ENCODE measurements at places on chromosomes 1 and 21.

DNA sequence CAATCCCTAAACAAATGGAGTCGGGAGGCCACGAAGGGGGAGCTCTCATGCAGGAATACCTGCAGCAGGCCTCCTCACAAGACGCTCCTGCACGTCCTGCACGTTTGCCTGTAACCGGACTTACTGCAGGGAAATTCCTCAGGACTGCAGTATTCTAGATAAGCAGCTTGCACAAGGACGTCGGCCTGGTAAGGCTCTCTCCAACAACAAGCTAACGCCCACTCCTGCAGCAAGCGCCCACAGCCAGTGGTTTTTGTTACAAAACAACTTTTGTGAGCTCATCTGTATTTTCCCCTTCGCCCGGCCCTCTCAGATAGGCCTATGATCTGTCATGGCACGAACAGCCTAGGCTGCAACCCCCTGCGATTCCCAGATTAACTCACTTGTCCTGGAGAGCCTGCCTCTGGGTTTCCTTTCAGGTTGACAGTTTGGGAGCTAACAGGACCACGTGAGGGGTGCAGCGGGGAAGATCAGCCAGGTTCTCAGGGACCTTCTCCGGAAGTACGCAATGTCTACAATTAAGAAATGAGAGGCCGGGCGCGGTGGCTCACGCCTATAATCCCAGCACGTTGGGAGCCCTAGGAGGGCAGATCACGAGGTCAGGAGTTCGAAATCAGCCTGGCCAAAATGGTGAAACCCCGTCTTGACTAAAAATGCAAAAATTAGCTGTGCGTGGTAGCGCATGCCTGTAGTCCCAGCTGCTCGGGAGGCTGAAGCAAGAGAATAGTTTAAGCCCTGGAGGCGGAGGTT is 921 bp upstream of the MIB2 start:
- DNase-seq = peak; percentile 54

DNA sequence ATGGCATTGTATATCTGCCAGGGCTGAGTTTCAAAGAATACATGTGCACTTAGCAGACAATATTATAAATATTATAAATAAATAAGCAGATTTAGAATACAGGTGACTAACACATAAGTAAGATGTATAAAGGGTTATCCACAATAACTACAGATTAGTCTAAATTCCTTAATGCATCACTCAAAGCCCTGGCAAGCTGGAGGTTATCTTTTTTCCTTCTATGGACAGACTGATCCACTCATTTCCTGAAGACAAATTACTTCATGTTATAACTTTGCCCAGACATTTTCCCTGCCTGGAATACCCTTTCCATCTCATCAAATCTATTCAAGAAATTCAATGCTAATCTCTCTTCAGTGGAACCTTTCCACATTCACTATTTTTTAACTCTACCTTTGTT is 38.8 kb downstream of the LUZP1 start:
- DNase-seq = no peak

DNA sequence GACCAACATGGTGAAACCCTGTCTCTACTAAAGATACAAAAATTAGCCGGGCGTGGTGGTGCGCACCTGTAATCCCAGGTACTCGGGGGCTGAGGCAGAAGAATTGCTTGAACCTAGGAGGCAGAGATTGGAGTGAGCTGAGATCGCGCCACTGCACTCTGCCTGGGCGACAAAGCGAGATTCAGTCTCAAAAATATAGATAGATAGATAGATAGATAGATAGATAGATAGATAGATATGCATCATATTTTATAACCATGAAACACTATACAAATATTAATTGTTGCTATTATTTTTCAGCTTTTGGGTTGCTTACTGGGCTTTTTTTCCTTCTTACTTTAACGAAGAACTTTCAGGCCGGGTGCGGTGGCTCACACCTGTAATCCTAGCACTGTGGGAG is 4.8 kb upstream of the FAF1 start:
- no peak for DNase-seq

DNA sequence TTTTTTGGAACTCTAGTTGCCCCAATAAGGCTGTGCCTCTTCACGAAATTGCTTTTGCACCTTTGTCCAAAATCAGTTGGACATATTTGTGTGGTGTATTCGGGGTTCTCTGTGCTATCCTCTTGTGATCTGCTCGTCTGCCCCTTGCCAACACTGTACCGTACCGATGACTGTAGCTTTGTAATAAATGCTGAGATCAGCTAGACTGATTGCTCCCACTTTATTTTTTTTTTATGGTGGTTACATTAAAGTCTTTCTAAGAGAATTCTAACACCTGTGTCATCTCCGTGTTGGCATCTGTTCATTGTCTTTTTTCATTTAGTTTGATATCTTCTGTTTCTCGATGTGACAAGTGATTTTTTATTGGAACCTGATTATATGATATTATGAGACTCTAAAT is 94.1 kb downstream of the ADARB1 start:
- no peak for DNase-seq

Data from psoas muscle (tissue), 8 donors.